ENCODE measurements at places on chromosomes 13 and 19.

- peak; percentile 30 for DNase-seq
These were observed at the start of gene PPM1N for GRCh38 chr19:45498411-45499195. Gene PPM1N, plus strand, starts transcription at chr19:45498443. Its CDS starts 30 bp downstream, at chr19:45498473.

GRCh38 chr13:106350208-106350607 is 185.3 kb downstream of the EFNB2 start:
- DNase-seq = no peak

DNA sequence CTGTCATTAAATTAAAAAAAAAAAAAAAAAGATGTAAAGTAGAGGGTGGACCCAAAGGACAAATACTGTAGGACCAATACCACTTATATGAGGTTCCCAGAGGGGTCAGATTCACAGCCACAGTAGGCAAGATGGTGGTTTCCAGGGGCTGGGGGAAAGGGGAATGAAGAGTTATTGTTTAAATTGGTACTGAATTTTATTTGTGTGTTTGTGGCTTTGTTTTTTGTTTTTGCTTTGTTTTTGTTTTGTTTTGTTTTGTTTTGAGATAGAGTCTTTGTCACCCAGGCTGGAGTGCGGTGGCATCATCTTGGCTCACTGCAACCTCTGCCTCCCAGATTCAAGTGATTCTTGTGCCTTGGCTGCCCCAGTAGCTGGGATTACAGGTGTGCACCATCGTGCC is 17.9 kb upstream of the LSM14A start:
- DNase-seq = no peak

GRCh38 chr13:48950501-48950875 is 25.2 kb upstream of the FNDC3A start:
- no peak for DNase-seq

DNA sequence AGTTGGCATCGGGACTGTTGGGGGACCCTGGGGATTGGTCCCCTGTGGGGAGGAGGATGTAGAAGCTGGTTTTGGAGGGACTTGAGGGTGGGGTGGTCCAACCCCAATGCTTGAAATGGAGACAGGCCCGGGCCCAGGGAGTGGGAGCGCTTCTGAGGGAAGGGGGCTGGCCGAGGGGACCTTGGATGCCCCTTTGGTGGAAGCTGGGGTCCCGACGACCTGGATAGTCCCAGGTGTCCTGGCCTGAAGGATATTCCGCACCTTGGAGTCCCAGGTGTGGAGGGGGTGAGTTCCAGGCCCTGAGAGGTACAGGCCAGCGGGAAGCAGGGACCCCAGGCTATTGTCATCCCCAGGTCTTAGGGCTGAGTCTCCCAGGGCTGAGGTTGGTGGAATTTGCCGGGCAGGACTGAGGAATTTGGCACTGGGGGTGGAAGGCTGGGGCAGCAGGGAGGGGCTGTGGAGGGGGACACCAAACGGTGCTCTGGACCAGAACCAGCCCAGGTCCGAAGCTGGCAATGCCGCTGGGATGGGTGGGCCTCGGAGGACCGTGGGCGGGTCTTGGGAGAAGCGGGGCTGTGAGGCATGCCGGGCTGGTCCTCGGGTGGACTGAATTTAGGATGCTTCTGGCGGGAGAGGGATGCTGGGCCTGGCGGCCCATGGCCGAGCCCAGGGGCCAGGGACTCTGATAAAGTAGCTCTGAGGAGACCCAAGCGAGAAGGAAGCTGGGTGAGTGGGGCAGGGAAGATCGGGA is 1.8 kb downstream of the HDGFL2 start:
- DNase-seq = no peak

- no peak for DNase-seq
These were observed 318.4 kb upstream of the OBI1 start for GRCh38 chr13:78977311-78977710.

DNA sequence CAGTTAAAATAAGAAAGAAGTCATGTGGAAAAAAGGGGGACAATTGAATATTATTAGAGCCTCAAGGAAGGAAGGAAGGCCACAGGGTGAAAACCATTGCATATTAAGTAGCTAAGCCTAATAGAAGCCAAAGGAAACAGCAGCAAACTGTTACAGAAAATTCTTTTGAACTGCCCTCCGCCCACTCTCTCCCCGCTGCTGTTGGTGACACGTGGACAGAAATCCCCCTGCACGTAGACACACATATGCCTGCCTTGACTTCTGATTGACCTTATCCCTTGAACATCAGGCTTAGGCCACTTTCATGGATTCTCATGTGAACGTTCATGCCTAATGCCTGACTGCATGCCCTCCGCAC is 229.1 kb downstream of the KCNRG start:
- DNase-seq = no peak

- no peak for DNase-seq
These were observed 75.2 kb downstream of the TNFSF11 start for GRCh38 chr13:42649141-42649540.

DNA sequence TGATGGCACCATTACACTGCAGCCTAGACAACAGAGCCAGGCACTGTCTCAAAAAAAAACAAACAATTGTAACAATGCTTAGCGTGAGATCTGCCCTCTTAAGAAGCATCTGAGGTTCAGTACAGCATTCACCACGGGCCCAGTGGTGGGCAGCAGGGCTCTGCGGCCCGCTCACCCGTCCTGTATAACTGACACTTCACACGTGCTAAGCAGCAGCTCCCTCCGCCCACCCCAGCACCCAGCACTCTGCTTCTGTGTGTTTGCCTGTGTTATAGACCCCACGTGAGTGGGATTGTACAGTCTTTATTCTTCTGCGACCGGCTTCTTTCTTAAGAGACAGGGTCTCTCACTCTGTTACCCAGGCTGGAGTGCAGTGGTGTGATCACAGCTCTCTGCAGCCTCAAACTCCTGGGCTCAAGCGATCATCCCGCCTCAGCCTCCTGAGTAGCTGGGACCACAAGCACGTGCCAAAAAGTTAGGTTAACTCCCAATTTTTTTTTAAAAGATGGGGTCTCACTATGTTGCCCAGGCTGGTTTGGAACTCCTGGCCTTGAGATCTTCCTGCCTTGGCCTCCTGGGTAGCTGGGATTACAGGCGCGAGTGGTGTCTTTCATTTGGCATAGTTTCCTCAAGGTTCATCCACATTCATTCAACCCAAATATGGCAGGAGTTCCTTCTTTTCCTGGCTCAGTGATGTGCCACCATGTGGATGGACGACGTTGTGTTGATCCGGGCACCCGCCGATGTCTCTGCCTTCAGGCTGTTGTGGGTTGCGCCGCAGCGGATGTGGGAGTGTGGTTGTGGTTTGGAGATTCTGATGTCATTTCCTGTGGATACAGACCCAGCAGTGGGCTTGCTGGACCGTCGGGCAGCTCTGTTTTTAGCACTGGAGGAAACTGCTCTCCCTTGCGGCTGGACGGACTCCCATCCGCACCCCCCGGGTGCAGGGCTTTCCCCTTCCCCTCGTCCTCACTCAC is 170.0 kb downstream of the KDM4B start:
- peak; percentile 24 for DNase-seq

DNA sequence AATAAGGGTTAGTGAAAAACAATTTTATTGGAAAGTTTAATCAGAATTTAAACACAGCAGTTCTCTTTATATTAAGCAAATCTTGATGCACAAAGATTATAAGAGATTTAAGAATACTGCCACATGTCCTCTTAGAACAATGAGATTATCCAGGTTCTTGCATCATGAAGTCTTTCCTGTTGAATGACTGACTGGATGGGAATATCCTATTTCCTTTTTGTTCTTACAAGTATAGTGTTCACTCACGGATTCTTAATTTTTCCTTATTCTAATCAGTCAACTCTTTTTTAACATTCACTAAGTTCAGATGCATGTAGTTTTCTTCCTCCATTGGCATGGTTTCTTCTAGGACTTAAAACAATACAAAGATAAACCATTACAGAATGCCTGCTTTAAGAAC is 10.1 kb downstream of the URI1 start:
- no peak for DNase-seq

GRCh38 chr13:41006978-41007743 is 12.0 kb downstream of the ELF1 start:
- no peak for DNase-seq

GRCh38 chr13:105920370-105920769 is 615.1 kb downstream of the EFNB2 start:
- DNase-seq = no peak

DNA sequence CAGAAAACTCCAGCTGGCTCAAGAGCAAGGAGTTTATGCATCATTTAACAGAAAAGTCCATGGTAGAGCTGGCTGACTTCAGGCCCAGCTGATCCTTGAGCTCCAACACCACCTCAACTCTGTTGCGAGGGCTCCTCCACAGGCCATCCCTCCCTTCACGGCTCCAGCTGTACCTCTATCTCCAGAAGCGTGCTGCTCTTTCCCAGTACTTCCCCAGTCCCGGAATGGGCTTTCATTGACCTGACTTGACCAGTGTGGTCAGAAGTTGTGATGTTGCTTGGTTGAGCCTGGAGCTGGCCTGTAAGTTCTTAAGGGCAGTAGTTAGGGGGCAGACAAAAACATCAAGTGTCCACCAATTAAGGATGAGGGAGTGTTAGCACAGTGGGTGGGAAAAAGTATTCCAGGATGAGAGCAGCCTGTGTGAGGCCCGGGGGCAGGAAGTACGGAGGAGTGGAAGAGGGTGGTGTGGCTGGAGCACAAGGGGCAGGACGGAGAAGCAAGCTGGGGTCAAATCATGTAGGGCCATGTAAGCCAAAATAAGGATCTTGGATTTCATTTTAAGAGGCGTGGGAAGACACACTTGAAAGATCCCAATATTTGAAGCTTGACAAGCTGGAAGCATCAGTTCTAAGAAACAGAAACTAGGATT is 24.0 kb downstream of the SKA3 start:
- no peak for DNase-seq

GRCh38 chr19:4064496-4065260 is 2.0 kb downstream of the ZBTB7A start:
- no peak for DNase-seq

- no peak for DNase-seq
These were observed 136.0 kb upstream of the ZNF91 start for GRCh38 chr19:23531231-23531790.

DNA sequence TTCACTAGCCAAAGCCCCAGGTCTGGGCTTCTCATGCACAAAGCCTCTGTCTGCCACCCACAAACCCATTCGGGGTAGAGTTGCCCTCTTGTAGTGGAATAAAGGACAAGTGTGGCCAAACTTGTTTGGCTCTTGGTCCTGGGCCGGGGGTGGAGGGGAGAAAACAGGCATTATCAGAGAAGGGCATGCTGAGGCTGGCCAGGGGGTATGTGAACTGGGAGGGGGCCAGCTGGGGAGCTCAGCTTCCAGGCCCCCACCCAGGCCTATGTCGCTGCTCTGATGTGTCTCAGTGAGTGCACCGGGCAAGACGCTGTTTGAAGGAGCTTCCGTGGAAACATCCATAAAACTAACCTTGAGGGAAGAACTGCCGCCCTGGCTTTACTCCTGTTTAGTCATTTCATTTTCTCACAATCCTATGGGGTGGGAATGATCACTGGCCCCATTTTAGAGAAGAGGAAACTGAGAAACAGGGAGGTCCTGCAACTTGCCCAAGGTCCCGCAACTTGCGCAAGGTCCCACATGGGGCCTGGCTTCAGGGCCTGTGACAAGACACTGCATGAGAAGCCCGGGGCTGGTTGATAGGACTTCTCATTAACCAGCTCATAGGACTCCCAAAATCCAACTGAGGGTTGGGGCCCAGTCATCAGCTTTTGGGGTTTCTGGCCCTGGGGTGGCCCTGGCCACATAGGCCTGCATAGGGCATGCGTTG is 30.8 kb downstream of the CCNE1 start:
- no peak for DNase-seq

DNA sequence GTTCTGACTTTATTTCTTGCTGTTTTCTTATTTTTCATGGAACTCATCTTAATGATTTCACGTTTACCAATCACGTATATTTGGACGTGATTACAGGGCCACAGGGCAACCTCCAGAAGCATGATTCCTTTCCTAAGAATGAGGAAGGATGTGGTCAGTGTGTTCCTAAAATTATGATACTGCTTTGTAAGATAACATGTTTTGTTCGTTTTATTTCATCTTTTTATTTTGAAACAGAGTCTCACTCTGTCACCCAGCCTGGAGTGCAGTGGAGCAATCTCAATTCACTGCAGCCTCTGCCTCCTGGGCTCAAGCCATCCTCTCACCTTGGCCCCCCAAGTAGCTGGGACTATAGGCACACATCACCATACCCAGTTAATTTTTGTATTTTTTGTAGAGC is 24.8 kb upstream of the LAIR1 start:
- DNase-seq = no peak

DNA sequence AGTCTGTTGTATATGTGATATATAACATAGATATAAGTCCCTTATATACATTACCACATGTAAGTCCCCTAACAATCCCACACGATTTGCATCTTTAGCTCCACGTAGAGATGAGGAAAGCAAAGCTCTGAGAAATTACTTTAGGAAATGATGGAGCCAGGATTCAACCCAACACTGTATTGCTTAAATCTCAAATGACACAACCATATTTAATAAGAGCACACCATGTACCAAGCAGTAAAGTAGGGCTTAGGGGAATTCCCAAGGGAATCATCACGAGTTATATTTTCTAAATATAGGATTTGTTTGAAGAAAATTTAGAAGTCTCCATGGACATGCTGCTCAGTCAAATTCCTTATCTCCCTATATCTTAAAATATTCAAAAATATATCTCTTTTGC is 61.3 kb upstream of the POMP start:
- no peak for DNase-seq

DNA sequence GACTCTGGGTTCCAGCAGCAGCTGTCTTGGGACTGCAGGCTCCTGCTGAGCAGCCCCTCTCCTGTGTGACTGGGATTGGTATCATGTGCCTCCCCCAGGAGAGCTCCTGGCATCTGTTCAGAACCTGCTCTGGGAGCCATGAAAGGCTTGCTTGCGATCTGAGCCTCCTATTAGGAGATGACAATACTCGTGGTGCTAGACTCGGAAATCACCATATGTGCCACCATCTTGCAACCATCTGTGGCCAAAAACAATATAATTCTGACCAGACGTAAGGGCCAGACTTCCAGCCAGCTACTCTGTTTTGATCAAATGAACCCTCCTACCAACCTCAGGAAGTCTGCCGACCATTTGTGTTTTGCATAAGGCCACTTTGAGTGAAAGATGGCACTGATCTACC is 484.7 kb downstream of the IRS2 start:
- no peak for DNase-seq

DNA sequence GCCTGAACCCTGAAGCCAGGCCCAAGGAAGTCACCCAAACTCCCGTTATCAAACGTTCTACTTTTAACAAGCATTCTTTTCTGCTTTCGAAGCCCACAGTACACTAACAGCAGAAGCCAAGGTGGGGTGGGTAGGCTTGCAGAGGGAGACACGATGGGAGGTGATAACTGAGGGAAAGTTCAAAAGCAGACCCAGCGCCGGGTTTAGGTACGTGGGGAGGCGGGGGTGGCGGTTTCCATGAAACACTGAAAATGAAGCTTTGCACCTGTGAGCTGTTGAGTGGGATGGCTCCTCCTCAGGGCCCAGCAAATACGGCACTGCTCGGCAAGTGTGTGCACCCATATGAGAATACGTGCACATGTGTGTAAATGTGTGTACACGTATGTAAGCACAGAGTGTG is 49.8 kb downstream of the KLF2 start:
- no peak for DNase-seq

Measured in stimulated activated CD4-positive, alpha-beta T cell treated with anti-CD3 and anti-CD28 coated beads, Interleukin-15, amount 100 ng/mL, for 1 hour (primary cell).